Mesothelial cell of epicardium (in vitro differentiated cells): ENCODE measurements at places on chromosomes 7 and 10.

DNA sequence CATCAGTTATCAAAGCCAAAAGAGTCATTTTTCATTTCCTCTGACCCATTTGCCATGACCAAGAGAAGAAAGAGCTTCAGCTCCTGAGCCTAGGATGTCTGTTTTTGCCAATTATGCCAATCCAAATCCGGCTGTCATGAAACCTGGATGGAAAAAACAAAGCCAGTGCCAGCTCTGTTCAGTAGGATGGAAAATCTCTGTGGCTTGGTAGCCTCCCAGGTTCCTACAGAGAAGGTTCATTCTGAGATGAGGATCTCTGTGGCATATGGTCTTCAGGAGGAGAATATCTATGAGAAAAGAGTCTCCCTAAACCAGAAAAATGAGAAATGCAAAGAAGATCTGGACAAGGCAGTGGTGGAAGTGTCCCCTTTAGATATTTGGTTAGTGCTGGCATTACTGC lies 475.4 kb downstream of the CNTNAP2 start:
- H3K27ac ChIP-seq = no peak overlapping the region
- no peak for DNase-seq
- no peaks in the 10 kb centered on the region for H3K4me1 ChIP-seq
- peaks cover 1% of the 10 kb centered on the region for H3K27me3 ChIP-seq
- no peak overlapping the region for H3K4me3 ChIP-seq

GRCh38 chr10:27710014-27710413 lies 35.6 kb downstream of the MKX start:
- H3K36me3 ChIP-seq = no peaks in the 10 kb centered on the region
- peaks cover 5% of the 10 kb centered on the region for H3K27me3 ChIP-seq
- no peak overlapping the region for H3K27ac ChIP-seq
- no peak overlapping the region for H3K4me3 ChIP-seq
- H3K4me1 ChIP-seq = peaks cover 9% of the 10 kb centered on the region

DNA sequence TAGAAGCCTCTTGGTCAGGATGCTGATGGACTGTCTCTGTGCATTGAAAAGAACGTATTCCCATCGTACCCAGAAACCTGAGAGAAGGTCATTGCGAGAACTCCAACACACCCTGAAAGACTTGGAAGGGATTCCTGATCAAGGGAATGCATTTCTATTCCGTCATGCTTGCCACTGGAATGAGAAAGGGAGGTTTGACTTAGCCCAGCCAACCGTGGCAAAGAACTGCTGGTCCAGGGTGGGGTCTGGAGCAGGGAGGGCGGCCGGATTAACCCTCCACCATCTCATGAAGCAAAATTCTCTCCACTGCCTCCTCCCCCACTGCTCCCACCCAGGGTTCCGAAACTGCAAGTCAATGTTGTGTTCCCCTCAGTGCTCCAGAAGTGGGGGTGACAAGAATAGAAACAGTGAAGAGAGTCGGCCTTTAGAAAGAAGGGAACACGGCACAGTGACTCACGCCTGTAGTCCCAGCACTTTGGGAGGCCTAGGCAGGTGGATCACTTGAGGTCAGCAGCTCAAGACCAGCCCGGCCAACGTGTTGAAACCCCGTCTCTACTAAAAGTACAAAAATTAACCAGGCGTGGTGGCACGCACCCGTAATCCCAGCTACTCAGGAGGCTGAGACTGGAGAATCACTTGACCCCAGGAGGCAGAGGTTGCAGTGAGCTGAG lies 137.5 kb upstream of the MGMT start:
- H3K4me1 ChIP-seq = peaks cover under 1% of the 10 kb centered on the region
- no peak overlapping the region for H3K4me3 ChIP-seq
- no peak for DNase-seq
- peaks cover 7% of the 10 kb centered on the region for H3K27me3 ChIP-seq
- no peak overlapping the region for H3K27ac ChIP-seq

DNA sequence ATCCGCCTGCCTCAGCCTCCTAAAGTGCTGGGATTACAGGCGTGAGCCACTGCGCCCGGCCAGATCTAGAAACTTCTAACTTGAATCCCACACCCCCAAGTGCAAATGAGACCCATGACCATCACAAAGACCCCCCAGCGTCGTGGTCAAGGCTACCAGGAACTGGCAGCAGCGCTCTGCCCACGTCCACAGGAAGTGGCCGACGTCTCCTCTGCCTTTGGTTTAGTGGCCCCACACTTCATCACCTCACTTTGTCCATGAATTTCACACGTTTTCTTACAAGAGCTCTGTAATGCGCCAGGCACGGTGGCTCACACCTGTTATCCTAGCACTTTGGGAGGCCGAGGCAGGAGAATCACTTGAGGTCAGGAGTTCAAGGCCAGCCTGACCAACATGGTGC lies 53.5 kb upstream of the TNRC18 start:
- no peak overlapping the region for H3K27ac ChIP-seq
- peaks cover 4% of the 10 kb centered on the region for H3K36me3 ChIP-seq
- H3K4me1 ChIP-seq = peaks cover 2% of the 10 kb centered on the region
- no peak for DNase-seq
- H3K4me3 ChIP-seq = no peak overlapping the region

GRCh38 chr7:22872096-22872807 lies 49.6 kb upstream of the TOMM7 start:
- no peaks in the 10 kb centered on the region for H3K27me3 ChIP-seq
- no peaks in the 10 kb centered on the region for H3K36me3 ChIP-seq
- DNase-seq = no peak
- H3K4me1 ChIP-seq = no peaks in the 10 kb centered on the region

DNA sequence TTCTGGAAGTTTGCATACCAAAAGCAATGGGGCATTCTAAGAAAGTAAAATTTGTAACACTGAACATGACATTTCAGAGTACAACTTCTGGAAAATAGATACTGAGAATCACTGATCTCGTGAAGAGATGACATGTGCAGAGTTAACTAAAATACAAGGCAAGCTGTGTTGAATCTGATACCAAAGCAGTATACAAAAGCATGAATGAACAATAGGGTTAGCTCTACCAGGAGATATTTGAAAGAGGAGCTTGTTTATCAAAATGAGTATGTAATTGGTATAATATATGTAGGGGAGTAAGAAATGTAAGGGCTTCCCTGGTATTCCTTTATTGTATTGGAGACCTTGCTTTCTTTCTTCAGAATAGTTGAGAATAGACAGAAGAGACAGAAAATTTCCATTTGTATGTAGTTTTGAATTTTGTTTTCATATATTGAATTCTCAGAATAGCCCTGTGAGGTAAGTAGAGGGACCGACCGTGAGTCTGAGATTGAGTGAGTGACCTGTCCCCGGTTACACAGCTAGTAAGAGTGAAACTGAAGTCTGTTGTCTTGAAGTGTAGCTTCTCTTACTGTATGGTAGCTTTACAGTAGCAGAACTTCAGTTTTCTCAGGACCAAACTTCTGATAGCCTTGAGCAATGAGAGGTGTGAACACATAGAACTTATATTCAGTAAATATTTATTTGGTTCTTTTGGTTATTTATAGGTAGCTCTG lies 5.0 kb downstream of the HBP1 start:
- H3K4me3 ChIP-seq = no peak overlapping the region
- DNase-seq = no peak
- no peaks in the 10 kb centered on the region for H3K36me3 ChIP-seq
- no peaks in the 10 kb centered on the region for H3K27me3 ChIP-seq

GRCh38 chr7:30764030-30764975 lies 6.9 kb upstream of the MINDY4 start:
- no peaks in the 10 kb centered on the region for H3K36me3 ChIP-seq
- H3K27ac ChIP-seq = peak overlapping the region; percentile 88
- H3K4me3 ChIP-seq = no peak overlapping the region

DNA sequence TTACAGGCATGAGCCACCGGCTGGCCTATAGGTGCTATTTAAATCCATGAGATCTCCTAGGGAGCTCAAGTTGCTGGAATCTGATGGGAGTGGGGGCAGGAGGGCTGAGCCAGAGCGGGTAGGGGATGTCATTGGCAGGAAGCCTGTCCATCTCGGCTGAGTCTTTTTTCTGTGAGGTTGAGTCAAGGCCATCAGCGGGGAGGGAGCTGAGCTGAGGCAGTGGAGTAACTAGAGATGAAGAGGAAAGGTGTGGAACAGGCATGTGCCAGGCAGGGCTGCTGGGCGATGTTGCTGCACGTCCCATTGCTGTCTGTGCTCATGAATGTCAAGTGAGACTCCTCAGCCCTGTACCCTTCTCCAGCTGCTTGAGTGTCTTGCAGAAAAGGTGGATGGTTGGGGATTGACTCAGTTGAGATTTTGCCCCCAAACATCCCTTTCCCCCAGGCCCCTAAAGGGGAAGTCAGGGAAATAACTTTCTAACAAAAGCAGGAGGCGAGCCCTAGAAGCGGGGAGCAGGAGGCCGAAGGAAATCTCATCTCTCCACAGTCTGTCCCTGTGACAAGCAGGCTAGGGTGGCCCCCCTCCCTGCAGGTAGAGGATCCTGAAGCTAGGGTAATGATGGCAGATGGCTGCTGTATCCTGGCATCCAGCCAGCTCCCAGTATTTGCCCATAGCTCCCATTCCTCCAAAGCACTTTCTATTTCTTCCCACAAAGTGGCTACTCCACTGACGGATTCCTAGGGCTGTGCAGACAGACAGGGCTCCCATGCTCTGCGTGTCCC lies 5.4 kb downstream of the ATP6V1F start:
- peaks cover 12% of the 10 kb centered on the region for H3K36me3 ChIP-seq
- DNase-seq = no peak
- H3K27me3 ChIP-seq = peaks cover 27% of the 10 kb centered on the region
- H3K4me3 ChIP-seq = peak overlapping the region; percentile 56
- H3K27ac ChIP-seq = no peak overlapping the region

- peaks cover 14% of the 10 kb centered on the region for H3K27me3 ChIP-seq
- no peak for DNase-seq
- no peaks in the 10 kb centered on the region for H3K36me3 ChIP-seq
- no peak overlapping the region for H3K27ac ChIP-seq
These were observed 96.9 kb upstream of the PPP2R2D start for GRCh38 chr10:131803860-131804425.

DNA sequence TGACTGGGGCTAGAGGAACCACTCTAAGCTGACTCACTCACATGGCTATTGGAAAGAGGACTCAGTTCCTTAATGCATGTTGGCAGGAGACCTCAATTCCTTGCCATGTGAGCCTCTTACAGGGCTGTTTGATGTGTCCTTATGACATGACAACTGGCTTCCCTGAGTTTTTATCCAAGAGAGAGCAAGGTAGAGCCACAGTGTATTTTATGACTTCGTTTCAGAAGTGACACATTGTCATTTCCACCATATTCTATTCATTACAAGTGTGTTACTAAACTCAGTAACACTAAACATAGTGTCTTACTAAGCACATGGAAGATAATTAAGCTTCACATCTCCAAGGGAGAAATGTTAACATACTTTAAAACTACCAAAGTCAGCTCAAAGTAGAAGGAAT lies 98.2 kb downstream of the ZNF777 start:
- H3K27me3 ChIP-seq = no peaks in the 10 kb centered on the region
- H3K4me1 ChIP-seq = no peaks in the 10 kb centered on the region
- H3K36me3 ChIP-seq = no peaks in the 10 kb centered on the region
- DNase-seq = no peak

DNA sequence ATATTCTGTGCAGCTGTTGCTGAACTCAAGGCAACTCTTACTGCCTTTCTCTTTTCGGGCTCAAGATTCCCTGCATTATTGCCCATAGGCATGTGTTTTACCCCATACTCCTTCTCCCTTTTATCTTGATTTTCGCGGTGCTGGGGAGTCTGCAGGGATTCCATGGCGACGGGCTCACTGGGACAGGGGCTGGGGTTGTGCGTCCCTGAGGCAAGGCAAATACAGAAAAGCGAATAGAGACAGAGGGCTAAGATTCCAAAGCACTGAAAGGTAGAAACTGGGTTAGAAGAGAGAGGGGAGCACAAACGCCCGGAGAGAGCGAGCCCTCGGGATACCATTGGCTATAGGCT lies 519 bp upstream of the RPP38 start:
- no peaks in the 10 kb centered on the region for H3K27me3 ChIP-seq
- peak overlapping the region; percentile 99 for H3K27ac ChIP-seq
- no peaks in the 10 kb centered on the region for H3K36me3 ChIP-seq

DNA sequence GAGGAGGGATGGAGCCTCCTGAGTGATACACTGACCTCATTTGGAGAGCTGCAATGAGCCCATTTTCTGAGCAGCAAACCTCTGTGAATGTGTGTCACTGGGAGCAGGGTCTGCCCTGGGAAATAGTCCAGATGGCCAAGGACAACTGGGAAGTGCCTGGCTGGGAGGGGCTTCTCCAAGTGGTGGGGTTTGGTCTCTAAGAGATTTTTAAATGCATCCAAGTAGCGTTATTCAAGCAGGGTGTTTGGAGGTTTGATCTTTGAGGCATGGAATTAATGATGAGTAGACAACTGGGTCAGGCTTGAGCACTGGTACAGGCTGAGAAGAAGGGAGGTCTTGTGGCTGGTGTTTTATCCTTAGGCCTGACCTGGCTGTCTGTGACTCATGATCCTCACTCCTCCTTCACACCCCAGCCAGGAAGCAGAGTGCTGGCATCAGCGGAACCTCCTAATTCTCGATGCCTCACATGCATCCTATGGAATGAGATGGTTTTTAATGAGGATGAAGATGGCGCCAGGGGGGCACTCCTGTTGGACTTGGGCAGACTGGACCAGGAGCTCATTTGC lies 3.3 kb downstream of the GOLGA7B start:
- H3K4me1 ChIP-seq = peaks cover 4% of the 10 kb centered on the region
- H3K27ac ChIP-seq = no peak overlapping the region
- DNase-seq = no peak
- peaks cover 87% of the 10 kb centered on the region for H3K27me3 ChIP-seq

- no peak overlapping the region for H3K4me3 ChIP-seq
- no peak overlapping the region for H3K27ac ChIP-seq
- peaks cover 4% of the 10 kb centered on the region for H3K36me3 ChIP-seq
- no peaks in the 10 kb centered on the region for H3K27me3 ChIP-seq
- peaks cover 10% of the 10 kb centered on the region for H3K4me1 ChIP-seq
These were observed 161.2 kb downstream of the JCAD start for GRCh38 chr10:29897999-29898716.

DNA sequence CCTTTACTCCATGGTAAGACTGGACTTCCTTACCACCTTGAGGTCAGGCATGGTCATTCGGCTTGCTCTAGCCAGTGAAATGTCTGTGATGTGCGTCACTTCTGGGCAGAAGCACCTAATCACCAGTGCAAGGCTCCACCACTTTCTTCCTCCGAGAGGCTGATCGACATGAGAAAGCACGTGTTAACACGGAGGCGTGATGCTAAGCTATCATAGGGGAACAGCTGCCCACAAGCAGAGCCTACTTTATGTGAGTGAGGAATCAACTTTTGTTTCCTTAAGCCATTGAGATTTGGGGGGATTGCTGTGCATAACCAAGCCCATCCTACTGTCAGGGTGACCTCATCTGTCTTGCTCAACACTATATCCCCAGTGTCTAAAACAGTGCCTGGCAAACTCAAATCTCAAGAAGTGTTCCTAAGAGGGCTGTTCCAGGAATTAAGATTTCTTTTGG lies 23.1 kb upstream of the SAR1A start:
- H3K4me3 ChIP-seq = no peak overlapping the region
- no peak overlapping the region for H3K27ac ChIP-seq
- peaks cover 14% of the 10 kb centered on the region for H3K4me1 ChIP-seq
- H3K27me3 ChIP-seq = no peaks in the 10 kb centered on the region
